Stromal cell of bone marrow (primary cell): ENCODE measurements at places on chromosomes 4 and X.

GRCh38 chr4:8350352-8350751 lies 80.8 kb downstream of the HTRA3 start:
- no peak for DNase-seq

DNA sequence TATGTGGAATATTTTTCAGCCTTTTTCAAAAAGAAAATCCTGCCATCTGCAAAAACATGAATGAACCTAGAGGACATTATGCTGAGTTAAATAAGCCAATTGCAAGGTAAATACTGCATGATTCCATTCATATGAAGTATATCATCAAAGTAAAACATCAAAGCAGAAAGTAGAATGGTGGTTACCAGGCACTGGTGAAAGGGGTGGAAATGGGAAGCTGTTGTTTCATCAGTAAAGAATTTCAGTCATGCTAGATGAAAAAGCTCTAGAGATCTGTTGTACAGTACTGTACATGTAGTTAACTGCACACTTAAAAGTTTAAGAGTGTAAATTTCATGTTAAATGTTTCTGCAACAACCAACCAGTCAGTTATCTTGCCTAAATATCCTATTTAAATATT lies 196.8 kb upstream of the ADGRL3 start:
- no peak for DNase-seq

DNA sequence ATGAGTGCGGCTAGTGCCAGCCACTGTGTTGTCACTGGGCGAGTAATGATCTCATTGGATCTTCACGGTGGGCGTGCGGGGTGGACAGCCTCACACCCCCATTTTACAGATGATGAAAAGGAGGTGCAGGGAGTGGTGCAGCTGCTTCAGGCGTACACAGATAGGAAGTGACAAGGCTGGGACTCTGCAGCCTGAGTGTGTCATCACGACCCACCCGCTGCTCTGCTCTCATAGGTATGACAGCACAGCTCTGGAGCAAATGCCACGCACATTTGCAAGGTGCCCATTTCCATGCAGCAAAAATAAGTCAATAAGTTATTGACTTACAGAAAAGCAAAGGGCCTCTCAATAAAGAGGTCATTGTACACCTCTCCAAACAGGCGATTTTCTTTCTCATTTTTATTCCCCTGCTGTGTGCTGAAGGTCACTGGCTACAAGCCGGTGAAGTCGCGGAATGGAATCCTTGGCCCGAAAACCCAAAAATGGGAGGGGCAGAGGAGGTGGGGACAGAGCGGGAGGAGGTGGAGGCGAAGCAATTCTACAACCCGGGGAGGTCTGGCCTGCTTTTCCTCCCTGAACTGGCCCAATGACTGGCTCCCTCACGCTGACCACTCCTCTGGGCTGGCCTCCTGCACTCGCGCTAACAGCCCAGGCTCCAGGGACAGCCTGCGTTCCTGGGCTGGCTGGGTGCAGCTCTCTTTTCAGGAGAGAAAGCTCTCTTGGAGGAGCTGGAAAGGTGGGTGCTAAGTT lies at the start of gene SOD3:
TSS of gene SOD3 (plus strand) at position 658 of the 750 bp plus-strand sequence. CDS start 3,949 bp downstream, outside the sequence.
- peak; percentile 80 for DNase-seq

GRCh38 chr4:37903901-37904300 lies 13.0 kb downstream of the TBC1D1 start:
- DNase-seq = no peak

GRCh38 chrX:8939322-8939721 lies 94.6 kb downstream of the FAM9B start:
- DNase-seq = no peak
